Fibroblast of skin of abdomen (primary cell): ENCODE measurements at places on chromosomes 11 and 22.

GRCh38 chr11:66970807-66971442 is 4.2 kb upstream of the C11orf86 start:
- peak; percentile 99 for DNase-seq

DNA sequence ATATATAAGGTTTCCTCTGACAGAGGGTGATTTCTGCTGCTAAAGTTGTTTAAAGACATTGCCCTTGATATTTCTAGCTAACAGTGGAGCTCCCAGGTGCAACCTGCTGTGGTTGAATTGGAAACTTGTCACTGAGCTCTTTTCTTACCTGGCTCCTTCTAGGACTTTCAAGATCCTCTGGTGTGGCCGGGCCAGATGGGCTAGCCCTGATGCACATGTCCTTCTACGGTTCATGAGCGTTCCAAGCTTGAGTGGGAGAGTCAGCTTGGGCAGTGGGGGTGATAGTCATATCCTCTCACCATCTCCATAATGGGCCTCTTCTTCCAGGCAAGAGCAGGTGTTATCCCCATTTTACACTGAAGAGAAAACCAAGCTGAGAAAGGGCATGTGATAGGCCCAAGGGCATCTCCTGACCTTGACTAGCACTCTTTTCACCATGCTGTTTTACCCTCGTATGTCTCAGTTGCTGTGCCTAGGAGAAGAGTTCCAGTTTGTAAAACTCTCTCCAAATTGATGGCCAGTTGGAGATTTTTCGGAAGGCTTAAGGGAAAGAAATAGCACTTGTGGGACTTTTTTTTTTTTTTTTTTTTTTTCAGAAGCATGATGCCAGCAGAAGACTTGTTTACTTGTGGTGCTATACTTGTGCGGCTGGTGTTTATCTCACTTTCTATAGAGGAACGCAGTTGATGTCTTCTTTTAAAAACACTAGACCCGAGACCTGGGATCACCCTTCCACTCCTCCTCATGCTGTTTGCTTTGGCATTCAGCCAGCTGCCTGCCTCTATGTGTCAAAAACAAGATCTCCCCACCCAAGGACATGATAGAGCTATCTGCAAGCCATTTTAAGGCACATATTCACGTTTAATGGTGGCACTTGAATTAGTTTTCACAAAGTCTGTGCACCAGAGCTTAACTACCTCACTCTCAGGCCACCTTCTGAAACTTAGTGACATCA is 32.6 kb downstream of the TEAD1 start:
- DNase-seq: no peak

DNA sequence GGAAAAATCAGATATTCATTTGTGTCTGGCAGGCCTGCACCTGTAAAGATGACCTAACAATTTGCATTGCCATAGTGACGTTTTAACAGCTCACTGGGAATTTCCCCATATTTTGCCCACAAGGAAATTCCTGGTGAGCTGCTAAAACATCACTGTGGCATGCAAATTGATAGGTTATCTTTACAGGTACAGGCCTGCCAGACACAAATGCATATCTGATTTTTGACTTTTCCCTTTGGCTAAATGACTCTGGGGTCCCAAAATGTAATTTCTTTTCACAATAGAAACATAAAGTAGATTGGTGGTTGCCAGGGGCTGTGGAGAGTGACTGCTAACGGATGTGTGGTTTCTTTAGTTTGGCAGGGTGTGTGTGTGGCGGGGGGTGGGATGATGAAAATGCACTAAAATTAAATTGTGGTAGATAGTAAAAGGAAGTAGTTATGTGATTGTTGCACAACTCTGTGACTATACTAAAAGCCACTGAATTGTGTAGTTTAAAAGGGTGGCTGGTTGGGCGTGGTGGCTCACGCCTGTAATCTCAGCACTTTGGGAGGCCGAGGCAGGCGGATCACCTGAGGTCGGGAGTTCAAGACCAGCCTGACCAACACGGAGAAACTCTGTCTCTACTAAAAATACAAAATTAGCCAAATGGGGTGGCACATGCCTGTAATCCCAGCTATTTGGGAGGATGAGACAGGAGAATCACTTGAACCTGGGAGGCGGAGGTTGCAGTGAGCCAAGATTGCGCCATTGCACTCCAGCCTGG is 18.5 kb upstream of the FEZ1 start:
- peak; percentile 14 for DNase-seq

DNA sequence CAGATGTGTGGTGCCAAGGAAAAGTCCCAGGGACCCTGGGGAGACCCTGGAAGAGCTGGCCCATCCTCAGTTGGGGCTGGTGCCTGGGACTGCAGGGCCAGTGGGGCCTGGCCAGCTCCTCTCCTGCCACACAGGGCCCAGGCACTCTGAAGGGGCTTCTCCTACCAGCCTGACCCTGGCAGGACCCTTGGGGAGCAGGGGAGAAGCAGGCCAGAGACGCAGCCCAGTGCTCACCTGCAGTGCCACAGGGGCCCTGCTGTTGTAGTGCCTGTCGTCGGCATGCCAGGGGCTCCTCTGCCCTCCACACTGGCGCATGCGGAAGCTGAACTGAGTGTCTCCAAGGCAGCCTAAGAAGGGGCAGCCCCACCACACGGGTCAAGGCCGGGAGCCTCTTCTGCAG is 9.1 kb downstream of the DENND6B start:
- DNase-seq: no peak

- peak; percentile 36 for DNase-seq
Measured at GRCh38 chr11:30855383-30856006, 269.3 kb upstream of the MPPED2 start.

DNA sequence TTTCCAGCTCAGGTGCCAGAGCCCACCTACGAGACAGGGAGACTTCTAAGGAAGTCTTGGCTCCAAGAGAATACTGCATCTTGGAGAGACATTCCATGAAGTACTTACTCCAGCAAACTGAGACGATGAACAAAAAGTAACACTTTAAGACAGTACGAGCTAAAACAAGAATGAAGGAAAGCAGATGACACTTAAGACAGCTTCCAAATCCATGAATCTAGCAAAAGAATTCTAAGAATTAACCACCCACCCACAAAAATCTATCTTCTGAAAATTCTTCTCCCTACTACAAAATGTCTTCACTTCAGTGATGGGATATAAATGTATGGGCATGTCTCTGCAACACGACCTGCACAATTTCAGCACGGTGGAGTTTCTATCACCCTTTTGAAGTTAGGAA is 132.9 kb downstream of the C11orf58 start:
- DNase-seq: peak; percentile 66

DNA sequence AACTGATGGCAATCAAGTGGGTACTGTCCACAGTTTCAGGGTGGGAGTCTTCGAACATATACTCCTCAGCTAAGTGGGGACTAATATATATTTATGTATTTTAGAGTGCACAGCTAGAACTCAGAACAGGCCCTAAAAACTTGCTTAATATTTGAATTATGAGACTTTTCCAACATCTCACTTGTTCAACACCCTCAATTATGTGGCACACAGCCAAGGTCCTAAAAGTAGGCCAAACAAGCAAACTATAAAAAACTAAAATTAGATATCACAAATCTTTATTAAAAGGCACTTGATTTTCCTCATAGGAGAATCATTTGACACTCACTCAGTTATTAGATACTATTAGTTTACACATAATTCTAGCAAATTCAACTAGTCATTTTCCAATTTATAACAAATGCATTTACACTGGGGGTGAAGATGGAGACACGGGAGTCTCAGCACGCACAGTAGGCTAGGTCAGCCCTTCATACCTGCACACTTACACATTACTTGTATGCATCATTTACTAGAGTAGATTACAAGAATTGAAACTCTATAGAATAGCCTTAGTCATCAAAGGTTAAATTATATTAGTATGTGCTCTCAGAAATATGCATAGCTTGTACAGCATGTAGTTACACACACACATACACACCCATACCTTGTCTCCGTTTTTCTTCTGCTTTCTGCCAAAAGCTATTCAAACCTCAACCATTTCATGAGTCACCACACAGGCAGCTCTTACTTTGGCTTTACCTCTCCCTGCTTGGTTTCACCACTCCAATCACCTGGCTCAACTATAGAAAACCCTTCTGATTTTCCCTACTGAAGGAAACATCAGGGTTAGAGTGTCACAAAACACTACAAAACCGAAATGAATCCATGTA is 171.5 kb downstream of the SBF2 start:
- peak; percentile 76 for DNase-seq

- DNase-seq: no peak
Measured at GRCh38 chr11:93468290-93468689, 74.9 kb downstream of the SMCO4 start.

- no peak for DNase-seq
Measured at GRCh38 chr22:46609175-46609690, 11.0 kb upstream of the GRAMD4 start.

DNA sequence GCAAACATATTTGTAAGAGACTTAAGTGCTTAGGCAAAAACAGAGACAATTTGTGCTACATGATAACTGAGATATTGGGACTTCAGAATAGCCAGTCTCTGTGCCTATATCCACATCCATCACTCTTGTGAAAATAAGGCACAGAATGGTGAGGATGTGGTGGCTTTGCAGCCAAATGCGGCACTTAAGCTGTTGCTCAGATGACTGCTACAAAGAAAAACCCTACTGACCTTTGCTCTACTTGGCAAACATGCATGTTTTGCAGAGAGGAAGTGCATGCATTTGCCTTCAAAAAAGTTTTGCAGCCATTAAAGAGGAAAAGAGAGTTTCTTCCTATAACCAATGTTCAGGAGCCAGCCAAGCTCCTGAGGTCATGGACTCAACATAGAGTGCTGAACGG is 675.0 kb upstream of the KIRREL3 start:
- DNase-seq: peak; percentile 6

GRCh38 chr11:10623797-10624761 is 55.6 kb upstream of the LYVE1 start:
- peak; percentile 34 for DNase-seq

DNA sequence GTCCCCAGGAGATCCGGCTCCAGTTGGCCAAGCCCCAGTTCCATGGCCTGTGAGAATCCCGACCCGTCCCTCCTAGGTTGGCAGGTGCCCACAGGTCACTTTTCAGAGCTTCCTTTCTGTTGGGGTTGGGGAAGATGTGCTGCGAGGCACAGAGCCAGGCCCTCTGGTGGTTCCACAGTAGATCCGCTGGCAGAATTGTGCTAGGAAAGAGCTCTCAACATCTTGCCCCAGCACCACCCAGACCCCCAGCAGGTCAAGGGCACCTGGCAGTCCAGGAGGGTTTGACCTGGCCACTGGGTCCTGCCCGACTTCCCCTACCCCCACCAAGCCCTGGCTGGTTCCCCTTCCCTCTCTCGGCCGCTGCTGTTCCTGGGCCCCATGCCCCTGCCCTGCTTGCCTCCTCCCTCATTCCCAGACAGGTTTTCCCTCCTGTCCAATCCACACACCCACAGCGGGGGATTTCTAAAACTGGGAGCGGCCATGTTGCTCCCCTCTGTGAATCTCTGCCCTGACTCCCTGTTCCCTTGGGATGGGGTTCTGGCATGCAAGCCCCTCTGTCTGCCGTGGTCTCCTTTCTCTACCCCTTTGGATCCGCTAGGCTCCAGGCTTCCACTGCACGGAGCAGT is 26.2 kb upstream of the GCAT start:
- no peak for DNase-seq

DNA sequence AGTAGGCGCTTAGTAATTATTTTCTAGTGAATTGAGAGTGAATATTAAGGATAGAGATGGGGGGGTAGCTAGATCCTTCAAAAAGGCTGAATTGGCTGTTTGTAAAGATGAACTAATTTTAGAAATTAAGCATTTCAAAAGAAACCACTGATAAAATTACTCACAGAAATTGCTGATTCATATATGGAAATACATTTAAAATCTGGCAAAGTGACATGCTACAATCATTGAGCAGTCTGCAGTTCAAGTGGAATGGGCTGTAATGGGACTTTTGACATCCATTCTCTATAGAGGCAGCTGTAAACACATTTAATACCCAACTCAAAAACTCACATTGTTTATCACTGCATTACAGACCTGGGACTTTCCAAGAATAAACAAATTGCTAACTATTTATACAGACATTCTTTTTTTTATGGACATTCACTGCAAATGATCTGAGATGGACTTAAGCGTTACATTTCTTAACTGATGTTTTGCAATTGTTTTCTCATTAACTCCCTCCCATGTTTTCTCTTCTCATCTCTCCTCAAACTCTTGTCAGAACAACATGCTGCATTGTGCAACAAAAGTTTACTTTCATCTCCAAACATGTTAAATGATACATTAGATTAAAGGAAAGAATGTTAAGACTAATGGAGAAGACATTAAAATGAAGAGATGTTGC is 42.1 kb upstream of the MMP7 start:
- DNase-seq: no peak
